ENCODE measurements at places on chromosomes 7 and 10.
A peak's percentile ranks its signal among the peaks of the same experiment; 100 is the strongest.

DNA sequence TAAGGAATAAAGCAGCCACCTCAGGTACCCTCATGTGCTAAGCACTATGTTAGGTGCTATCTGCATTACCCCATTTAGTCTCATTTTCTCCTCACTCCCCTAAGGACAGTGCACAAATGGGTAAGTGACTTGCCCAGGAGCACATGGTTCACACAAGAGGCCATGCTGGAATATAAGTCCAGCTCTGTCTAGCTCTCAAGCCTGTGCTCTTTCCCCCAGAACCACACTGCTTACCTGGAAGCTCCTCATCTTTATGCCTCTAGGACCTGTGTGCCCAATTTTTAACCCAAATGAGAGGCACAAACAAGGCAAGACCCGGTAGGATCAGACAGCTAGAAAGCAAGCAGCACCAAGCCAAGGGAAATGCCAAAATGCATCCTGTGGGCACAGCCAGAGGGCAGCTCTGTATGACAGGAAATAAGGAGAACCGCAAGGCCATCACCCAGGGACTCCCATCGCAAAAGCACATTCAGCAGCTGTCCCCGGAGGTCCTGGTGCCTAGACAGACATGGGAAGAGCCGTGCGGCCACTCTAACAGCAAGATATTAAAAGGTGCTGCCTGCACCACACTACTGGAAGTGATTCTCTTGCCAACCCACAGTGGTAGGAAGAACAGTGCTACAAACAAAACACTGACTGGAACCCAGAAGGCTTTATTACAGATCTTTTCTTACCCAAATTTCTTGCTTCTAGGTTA, 88.1 kb downstream of the GSAP start:
- DNase-seq, result no peak

DNA sequence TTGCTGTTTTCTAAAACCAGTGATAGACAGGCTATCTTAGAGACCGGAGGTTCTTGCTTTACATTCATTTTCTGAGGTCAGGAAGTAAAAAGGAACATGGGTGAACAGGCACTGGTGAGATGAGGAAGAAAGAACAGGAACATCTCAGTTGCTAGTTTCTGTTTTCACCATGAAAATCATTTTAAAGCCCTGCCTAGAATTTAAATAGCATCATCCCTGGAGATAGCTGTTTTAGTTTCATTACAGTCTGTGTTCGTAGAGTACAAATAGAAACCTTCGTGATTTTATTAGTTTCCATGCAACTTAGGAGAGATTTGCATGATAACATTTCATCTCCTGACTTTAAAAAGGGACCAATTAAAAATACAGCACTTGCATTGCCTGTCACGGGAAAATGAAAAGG, 14.7 kb downstream of the KCNMA1 start:
- DNase-seq, result no peak

DNA sequence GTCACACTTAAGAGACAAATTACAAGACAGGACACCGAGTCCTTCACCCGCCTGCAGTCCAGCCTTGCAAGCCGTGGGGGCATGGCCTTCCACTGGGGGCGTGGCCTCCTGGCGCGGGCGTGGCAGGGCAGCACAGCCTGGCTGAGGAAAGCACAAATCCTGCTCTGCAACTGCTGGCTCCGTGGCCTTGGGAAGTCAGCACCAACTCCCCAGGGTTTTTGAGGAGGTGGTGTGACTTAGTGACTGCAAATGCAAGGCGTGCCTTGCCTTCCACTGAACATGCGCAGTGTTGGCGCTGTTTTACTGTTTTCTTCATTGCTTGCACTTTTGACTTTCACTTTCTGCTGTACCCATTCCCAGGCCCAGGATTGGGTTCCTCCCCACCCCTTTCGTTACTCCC, 12.9 kb upstream of the BMS1 start:
- no peak for DNase-seq

GRCh38 chr7:116541951-116542350, 17.1 kb downstream of the CAV1 start:
- DNase-seq, result no peak

DNA sequence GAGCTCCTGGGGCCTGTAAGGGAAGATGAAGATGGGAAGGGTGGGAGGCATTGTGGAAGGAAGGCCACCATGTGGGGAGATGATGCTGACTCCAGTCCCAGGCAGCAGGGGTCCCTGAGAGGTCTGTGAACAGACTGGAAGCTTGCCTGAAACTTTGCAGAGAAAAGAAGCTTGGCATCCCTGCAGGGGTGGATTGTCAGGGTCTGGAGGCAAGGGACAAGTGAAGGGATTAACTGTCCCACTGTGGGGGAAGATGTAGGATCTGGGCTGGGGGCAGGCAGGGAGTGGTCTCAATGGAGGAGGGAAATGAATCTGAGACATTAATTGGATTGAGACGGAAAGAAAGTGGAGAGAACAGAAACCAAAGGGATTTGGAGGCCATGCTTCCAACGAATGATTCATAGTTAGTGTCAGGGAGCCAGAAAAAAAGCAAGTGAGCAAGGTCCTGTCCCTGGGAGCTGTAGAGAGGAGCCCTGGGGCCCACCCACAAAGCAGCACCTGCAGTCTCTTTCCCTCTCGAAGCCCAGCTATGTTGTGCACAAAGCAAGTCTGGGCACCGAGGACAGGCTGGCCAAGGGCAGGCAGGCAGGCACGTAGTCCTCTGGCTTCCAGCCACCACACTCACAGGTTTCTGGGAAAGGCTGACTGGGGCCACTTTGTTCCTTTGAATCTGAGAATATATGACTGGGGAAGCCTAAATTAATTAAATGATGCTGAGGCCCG, 4.7 kb upstream of the SLC18A3 start:
- DNase-seq, result no peak

DNA sequence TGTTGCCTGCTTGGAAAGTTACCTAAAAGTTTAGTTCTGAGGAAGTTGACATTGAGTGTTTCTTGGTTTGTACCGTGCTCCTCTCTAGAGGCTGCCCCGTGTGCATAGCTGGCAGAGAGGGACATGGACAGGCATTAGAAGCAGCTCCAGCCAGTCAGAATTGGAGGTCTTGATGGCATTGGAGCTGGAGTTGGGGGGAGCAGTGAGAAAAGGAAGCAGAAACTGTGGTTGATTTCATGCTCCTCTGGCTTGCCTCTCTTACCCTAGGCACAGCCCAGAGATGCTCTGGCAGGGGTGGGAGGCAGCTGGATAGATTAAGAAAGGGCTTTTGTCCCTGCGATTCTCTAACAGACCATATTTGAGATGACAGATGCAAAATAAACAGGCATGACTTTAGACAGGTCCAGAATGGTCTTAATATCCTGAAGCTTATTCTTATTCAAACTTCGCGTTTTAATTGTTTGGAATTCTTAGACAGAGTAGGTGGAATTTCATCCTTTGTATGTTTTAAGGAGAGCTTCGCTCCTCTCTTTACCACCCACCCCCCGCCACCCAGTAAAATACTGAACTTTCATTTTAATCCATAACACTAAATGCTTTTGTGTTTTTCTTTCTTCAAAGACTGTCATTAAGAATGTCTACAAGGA, 73.5 kb upstream of the GLCCI1 start:
- no peak for DNase-seq

DNA sequence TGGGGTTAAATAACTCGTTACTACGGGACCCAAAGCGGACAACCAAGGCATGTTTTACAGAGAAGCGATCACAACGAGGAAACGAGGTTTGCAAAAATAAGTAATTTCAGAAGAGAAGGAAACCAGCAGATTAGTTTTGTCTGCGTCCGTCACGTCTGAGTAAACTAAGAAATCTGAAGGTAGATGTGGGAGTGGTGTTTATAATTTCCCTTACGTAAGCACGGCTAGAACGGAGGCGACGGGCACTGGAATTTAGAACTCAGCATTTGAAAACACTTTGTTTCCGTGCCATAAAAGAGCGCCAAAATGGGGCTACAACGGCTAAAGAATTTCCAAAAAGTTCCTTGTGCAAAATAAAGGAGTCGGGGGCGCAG, 718 bp upstream of the UMAD1 start:
- no peak for DNase-seq

DNA sequence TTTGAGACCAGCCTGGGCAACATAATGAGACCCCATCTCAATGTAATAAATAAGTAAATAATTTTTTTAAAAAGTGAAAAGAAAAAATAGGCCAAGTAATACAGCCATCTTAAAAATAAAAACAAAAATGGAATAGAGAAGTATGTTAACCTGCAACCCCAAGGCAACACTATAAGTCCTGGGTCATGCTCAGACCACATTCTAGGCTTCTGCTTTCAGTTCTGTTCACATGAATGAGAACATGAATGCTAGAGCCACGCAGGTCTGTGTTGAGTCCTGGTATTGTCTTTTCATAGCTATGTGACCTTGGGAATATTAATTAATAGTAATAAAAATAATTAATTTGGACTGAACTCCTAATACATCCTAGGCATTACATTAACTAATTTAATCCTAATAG, 284.0 kb downstream of the AUTS2 start:
- DNase-seq, result no peak

- DNase-seq, result no peak
Measured at GRCh38 chr10:100128951-100129350, 47.3 kb upstream of the CPN1 start.

- no peak for DNase-seq
Measured at GRCh38 chr7:40977533-40977932, 725.4 kb downstream of the INHBA start.

DNA sequence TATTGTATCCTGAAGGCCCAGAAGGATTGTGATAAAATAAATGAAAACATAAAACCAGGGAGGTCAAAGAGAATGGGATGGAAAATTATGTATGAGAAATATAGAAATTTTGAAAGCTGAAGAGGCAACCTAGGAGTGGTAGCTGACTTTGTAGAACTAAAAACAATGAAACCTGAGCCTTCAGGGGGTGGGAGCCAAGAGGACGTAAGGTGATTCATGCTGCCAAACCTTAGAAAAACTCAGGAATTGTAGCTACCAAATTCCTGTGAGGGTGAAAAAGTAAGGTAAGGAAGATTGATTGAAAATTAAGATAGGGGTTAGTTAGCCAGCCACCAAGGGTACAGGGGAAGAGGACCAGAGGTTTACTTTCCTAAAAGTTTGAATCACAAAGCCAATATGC, 213.2 kb downstream of the KCND2 start:
- DNase-seq, result no peak

DNA sequence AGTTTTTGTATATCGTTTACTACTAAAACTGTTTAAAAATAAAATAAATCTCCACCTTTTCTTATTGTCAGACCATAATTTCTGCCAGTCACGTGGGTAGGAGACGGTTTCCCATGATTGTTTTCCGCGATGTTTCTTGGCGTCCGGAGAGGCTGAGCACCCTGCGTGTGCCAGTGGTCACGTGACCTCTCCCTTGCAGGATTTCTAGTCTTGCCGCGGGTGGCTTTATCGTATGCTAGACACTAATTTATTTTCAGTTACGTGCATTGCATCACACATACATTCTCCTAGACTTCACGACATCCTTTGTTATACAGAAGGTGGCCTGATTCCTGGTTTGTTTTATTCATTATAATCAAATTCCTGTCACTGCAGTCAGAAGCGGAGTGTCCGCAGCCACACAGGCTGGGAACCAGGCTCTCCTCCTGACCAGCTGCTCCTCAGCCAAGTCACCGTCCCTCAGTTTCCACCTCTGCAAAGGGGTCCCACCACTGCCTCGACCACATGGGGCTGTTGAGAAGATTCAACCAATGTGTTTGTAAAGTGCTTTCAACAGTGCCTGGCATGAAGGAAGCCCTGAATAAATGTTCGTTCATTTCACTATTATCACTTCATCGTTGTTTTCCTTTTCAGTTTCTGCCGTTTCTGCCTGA, 203.2 kb upstream of the PPP2R2D start:
- no peak for DNase-seq

DNA sequence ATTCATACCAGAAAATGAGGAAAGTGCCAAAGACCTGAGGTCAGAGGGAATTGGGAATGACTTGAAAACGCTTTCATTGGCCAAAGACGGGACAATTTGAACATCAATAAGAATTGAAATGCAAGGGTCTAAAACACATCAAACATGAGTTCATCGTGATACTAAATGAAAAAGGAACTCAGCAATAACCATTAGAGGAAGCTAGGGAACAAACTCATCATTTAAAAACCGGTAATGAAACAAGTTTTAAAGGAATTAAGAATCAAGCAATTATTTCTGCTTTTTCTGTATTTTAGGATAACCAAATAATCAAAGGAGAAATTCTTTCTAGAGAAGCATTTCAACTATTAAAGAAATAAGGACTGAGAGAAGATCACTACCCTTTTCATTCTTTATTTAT, 303.1 kb downstream of the ARHGAP12 start:
- no peak for DNase-seq

- DNase-seq, result no peak
Measured at GRCh38 chr7:80679921-80680907, 41.8 kb downstream of the CD36 start.

DNA sequence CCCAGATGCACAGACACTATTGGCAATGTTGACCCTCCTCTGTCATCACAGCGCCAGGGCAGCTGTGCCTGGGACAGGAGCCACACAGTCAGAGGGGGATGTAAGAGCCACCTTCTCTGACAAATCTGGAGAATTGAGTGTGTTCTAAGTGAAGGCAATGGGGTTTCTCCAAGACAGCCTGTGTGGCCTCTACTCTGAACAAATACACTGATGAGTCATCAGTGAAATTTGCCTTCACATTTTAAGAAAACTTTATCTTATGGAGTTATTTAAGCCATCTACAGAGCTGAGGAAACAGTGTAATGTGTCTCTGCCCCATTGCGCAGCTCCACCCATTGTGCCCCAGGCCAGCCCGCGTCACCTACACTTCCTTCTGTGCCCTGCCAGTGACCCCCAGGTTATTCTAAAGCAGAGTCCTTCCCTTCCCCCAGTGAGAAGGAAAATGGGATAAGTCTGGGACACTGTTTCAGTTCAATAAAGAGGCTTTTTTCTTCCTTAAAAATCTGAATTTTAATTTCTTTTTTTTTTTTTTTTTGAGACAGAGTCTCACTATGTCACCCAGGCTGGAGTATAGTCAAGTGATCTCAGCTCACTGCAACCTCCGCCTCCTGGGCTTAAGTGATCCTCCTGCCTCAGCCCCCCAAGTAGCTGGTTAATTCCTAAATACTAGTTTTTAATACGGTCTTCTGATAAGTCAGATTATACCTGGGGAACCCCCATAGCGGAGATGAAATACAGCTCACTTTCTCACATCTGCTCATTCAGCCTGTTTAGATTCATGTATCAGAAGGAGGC, 21.8 kb downstream of the AKR1E2 start:
- DNase-seq, result peak; percentile 56

GRCh38 chr7:49770838-49771237, 2.6 kb upstream of the VWC2 start:
- DNase-seq, result no peak

Measured in amniotic stem cell (primary cell).